ENCODE measurements at places on chromosomes 5 and 9.
A peak's percentile ranks its signal among the peaks of the same experiment; 100 is the strongest.

DNA sequence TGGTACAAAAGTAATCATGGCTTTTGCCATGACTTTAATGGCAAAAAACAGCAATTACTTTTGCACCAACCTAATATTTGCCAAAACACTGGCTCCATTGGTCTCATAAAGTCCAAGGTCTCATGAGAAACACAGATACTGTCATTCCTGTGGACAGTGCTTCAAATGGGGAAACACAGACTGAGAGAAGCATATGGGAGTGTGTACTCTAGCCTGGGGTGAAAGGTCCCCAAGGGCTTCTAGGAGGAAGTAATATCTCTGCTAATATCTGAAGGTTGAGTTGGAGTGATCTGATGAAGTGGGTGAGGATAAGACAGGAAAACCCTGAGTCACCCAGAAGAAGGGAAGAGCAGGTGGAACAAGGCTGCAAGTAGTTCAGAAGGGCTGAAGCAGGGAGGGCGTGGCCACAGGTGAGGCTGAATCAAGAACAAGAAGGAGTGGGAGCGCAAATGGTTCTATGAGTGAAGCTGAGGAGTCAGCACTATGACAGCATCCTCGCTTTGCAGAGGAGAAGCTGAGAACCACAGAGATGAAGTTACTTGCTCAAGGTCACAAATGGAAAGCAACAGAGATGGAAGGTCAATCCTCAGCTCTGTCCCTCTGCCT, 164.1 kb downstream of the ASTN2 start:
- no peak for DNase-seq

DNA sequence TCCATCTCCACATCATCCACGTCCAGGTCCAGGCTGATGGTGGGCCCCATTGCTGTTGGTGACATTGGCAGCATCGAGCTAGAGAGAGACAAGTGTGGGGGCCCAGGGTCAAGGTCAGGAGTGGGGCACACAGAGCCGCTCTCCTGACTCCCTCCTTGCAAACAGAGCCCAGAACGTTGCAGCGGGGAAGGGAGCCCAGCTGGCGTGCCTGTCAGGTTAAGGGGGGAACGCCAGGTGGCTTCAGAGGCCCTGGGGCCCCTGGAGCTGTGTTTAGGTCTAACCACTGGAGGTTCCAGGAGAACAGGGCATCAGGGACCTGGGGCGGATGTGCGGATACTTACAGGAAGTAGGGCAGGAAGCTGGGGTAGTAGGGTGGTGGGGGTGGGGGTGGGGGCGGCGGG, 7.5 kb downstream of the RNF44 start:
- DNase-seq = no peak

DNA sequence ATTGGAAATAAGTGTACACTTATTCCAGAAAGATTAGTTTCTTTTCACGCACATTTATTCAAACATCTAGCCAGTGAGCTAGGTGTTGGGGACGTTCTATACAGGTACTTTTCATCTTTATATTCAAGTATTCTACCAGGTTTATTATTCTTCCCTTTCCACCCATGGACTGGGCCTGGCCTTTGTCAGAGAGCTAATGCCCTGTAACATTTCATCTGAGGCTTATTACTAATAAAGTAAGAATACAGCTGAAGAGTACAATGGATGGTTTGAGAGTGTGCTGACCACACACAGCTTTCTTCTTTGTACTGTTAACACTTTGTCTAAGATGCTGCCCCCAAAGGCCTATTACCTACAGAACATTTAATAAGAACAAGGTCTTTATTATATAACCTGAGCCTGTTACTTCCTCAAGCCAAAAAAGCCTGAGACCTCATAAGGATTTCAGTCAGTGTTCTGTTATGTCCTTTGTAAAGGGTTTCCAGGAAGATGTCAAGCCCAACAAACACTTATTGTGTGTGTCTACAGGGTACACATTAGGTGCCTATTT, 93.5 kb downstream of the ZNF608 start:
- DNase-seq = no peak

DNA sequence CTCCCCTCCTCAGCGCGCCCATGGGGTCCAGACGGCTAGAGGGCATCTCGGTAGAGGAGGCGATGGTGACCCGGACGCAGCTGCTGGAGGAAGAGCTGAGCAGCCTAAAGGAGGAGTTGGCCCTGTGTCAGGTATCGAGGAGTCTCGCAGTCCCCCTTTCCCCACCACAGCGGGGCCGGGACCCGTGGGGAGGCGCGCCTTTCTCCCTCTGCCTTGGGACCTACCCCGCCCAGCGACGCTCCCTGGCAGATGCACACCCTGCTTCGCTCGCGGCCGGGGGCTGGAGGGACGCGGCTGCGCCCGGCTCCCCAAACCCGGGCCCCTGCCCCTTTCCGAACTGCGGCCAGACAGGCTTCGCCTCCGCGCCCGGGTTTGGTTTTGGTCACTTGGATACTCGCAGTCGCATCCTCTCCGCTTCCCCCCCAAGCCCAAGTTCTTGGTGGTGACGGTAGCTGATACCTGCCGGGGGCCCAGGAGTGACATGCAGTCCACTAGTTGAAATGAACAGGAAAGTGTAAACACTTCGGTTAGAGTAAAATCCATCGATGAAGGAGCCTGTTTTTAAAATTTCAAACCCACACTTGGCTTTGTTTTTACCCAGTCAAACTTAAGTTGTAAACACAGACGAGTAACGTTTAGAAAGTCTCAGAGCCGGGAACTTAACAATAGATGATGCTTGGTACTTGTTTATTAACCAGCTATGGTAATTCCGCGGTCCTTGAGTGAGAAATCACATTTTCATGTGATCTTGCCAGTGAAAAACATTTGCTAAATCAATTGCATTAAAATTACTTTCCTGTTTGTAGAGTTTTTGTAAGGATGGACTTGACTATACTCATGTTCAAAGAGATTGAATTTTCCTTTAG, 688 bp downstream of the CNTLN start:
- DNase-seq = peak; percentile 38

DNA sequence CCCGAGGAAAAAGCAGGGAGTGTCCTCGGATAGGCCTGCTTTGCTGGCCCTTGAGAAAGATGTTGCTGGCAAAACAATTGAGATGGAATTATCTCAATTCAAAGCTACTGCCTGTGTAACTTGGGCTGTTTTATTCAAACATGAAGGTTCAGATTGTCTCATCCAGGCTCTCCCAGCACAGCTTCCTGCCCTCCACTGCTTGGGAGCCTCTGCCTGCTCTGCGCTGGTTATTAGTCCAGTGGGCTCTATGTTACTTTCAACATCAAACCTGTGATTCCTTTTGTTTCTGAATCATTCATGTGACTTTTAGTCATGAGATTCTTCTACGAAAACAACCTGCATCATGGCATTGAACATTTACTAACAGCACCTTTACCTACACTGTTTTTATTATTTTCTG, 123.2 kb downstream of the SNCAIP start:
- DNase-seq = no peak

- DNase-seq = no peak
Observed at GRCh38 chr5:171428809-171429542, 9.5 kb downstream of the FGF18 start.

GRCh38 chr5:173247041-173247440, 12.0 kb upstream of the NKX2-5 start:
- no peak for DNase-seq

GRCh38 chr5:131523500-131524185, 111.4 kb downstream of the RAPGEF6 start:
- no peak for DNase-seq

DNA sequence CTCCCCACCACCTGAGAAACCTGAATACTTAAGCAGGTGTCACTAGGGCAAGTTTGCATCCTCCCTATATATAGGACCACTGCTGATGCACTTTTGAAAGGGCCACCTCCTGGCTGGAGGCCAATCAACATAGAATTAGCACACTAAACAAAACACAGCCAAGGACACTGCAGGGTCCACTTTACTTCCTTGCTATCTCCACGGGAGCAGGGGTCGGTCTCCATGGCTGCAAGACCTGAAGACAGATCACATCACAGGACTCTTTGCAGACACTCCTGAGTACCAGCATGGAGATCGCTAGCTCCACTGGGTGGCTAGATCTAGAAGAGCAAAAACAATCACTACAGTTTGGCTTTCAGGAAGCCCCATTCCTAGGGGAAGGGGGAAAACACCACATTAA, 72.3 kb downstream of the C9orf153 start:
- peak; percentile 56 for DNase-seq

GRCh38 chr9:134818591-134818990, 62.0 kb upstream of the FCN2 start:
- no peak for DNase-seq

DNA sequence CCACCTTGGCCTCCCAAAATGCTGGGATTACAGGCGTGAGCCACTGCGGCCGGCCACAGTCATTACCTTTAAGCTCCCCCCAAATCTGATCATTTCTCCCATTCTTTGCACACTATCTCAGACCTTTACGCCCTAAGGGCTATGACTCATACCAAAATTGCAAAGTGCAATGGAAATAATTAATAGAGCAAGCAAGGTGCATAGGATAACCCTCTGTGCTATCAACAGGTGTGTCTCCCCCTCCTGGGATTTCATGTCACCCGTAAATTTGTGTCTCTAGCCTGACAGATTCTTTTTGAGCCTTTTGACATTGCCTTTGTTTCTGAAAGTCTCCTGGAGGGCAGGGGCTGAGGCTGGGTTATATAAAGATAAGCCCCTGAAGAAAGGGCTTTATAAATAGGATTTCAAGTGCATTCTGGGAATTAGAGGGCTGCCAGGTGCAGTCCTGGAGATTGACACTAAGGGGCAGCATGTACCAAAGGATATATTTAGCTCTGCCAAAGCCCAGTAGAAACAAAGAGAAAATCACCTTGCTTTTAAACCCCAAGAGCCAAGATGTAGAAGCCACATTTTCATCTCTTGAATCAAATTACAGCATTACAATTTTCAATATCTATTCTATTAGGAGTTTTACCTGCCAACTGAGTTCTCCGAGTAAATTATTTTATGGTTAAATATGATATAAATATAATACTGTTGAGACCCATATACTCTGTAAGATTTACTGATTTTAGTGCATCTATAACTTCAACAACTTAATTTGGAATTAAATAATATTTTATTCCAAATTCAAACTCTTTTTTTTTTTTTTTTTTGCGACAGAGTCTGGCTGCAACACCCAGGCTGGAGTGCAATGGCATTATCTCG, 18.2 kb downstream of the S100Z start:
- peak; percentile 66 for DNase-seq

GRCh38 chr5:117667105-117667504, 1092.5 kb upstream of the SEMA6A start:
- no peak for DNase-seq

DNA sequence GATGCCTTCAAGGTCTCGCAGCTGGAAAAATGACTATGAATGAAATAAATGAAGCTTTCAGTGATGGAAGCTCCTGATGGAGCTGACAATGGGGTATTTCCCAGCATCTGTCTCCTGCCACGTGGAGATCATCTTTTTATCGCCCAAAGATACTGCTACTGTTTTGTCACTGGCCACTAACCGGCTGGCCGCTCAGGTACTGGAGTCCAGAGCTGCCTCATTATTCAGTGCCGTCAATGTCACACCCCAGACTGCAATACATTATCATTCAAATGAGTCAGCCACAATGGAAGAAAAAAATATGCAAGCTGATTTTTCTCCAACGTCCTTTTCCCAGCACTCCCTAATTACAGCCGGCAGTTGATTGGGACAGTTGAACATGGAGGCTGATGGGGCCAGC, 280.4 kb downstream of the ZSWIM6 start:
- no peak for DNase-seq

DNA sequence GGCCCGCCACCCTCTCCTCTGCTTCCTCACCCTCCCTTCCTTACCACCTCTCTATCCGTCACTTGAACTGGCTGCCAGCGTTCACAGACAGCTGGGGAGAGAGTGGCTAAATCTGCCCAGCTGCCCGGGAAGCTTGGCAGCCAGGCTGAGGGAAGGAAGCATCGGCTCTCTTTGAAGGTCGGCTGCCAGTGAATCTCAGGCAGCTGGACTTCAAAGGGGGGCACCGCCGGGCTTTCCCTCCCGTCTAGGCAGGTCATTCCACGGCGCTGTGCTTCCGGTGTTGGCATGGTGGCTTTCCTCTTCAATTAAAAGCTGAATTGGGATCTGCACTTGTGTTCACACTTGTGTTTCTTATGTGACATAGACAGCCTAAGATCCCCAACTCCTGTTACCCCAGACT, 174.0 kb downstream of the GDNF start:
- peak; percentile 67 for DNase-seq

DNA sequence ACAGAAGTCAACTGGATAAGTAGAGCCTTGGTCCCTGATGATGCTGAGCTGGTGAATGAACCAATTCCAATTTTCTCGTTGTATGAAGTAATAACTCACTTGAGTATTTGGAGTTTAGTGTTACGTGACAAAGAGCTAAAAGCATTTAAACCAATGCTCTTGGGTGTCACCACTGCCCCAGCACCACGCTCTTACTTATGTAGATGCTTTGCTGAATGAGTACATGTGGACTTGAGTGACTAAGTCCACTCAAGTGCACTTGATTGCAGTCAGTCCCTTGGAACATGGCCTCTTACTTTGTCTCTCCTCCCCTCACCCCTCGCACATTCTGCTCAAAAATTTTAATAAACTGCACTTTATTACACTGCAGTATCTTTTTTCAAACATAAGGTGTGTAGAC, 184.0 kb downstream of the MAN2A1 start:
- no peak for DNase-seq

GRCh38 chr5:43855452-43855851, 252.5 kb downstream of the NNT start:
- DNase-seq = no peak

DNA sequence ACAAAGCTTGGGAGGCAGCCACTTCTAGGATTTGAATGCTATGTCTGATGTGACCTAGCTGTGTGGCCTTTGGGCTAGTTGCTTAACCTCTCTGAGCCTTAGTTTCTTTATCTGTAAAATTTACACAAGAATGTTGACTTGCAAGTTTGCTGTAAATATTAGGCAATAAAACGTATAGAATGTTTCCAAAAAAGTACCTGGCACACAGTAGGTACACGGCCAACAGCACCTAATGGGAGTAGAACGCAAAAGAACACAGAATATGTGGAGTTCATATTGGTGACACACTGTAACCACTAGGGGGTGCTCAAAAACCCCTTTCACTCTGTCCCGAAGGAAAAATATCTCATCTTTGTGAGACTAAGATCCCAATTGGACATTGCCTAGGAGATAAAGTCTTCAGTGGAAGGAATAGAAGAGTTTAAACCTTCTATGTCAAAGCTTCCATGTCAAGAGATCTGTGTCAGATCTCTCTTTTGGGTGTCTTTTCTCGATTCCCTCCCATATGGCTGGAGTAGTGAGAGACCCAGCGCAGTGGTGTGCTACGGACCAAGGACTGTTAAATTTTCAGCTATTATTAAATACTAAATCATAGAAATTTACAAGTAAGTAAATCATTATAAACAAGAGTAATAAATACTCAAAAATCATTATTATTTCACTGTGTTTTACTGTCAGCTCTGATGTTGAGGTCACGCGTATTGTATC, 145.4 kb upstream of the RAD23B start:
- peak; percentile 12 for DNase-seq
